ENCODE measurements at places on chromosomes 7 and 10.

DNA sequence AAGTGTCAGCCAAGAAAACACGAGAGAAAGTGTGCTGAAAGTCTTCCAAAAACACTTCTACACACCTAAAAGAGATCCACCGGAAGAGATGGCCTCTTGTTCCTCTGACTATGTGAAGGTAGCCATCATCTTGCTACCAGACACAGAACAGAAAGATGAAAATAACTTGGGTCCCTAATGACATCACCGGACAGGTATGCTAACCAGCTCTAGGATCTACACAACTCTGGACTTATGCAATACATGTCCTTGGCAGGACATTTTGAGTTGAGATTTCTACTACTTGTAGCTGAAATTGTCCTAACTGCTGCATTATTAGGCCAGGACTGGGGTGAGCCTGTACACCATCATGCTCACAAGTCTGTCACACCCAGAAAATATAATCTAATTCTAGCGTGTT is 358.7 kb downstream of the ELMO1 start:
- DNase-seq = no peak

DNA sequence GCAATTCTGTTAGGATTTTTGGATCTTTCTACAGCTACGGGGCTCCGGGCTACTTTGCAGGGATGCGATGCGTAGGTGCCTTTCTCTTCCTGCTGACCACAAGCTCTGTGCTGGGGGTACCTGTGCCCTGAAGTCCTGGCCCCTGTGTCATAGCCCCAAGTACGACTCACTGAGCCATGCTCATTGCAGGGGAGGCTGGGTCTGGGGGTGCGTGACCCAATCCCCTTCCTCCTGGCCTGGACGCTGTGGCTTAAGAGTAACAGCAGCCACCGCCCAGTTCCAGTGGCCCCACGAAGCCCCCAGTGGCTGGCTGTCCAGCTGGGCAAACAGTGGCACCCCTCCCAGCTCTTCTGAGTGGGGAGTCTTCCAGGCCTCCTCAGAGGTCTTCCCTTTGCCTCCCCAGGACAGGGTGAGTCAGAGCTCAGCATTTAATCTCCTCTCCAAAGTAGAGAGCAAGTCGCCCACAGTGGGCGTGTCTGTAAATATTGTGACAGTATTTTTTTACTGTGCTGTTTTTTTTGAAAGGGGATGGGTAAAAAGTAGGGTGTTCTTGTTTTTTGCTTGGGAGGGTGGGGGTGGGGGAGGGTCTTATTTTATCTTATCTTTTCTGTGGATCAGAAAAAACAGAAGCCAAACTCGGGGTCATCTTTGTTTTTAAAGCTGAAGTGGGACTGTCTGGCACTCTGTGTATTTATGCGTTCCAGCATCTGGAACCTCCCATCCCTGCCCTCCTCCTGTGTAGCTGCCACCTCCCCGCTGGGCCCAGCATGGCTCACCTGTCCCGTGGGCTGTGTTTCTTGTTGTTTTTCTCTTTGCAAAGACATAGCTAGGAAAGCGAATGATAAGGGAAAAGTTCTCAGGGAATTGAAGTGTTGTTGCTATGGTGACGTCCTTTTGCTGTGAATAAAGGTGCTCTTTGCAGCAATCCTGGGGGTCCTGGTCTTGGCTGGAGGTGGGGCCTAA is 8.2 kb downstream of the LFNG start:
- peak; percentile 77 for DNase-seq

DNA sequence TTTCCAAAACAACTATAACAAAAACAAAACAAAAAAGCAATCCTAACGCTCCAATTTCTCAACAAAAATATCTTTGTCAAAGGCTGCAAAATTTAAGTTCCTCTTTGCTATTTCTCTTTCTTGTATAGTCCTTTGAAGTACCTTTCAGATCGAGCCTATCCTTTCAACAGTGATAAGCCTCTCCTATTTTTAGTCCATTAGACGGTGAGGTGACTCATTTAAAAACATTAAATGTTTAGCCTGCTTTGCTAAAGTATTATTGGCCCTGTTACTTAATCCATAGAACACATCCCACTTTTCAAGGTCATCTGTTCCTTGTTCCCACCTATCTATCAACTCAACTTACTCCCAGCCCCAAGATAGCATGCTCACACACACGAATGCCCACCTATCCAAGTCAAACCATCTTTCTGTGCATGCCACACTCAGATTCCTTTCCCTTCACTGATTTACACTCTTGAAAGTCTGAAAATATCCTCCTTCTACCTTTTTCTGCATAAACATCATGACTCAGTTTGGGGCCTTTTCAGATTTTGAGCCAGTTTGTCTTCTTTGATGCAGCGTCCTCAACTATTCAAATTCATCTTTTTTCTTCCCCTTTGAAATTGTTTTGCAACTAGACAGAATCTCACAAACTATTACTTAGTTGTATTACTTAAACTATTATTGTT is 224.9 kb upstream of the TMEM229A start:
- DNase-seq = no peak

- DNase-seq = no peak
Observed at GRCh38 chr10:79312601-79313187, 34.6 kb upstream of the PPIF start.

- peak; percentile 15 for DNase-seq
Observed at GRCh38 chr7:131546583-131547141, 9.8 kb downstream of the PODXL start.

DNA sequence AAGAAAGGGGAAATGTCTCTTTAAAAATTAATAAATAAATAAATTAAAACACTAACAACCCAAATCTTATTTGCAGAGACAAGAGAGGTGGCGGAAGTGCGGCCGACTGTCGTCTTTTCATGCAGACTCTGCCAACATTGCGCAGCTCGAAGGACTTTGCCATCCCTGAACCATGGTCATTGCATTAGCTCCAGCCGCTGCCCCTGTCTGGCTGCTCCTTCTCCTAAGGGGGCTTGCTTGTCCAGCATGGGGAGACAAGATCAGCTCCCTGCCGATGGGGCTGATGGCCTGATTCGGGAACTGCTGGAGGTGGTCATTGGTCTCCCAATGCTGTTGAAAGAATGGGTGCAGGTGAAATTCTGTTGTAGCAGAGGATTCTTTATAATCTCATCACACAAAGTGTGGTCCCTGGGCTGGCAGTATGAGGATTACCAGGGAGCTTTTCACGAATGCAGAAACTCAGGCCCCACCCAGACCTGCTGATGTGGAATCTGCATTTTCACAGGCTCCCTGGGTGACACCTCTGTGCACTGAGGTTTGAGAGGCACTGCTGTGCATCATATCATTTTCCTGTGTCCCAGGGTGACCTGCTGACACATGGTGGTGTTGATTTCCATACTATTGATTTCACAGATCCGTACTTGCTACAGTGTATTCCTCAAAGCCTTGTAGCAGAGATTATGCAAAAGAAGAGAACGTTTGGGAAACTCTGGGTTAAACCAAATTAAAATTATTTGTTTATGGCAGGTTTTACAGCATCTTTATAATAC is 172.4 kb upstream of the ZMIZ1 start:
- no peak for DNase-seq

GRCh38 chr7:154841731-154842331 is 161.1 kb downstream of the PAXIP1 start:
- no peak for DNase-seq

- DNase-seq = no peak
Observed at GRCh38 chr7:135600226-135600625, 42.5 kb downstream of the NUP205 start.

- no peak for DNase-seq
Observed at GRCh38 chr7:40341836-40342235, 207.0 kb downstream of the SUGCT start.

DNA sequence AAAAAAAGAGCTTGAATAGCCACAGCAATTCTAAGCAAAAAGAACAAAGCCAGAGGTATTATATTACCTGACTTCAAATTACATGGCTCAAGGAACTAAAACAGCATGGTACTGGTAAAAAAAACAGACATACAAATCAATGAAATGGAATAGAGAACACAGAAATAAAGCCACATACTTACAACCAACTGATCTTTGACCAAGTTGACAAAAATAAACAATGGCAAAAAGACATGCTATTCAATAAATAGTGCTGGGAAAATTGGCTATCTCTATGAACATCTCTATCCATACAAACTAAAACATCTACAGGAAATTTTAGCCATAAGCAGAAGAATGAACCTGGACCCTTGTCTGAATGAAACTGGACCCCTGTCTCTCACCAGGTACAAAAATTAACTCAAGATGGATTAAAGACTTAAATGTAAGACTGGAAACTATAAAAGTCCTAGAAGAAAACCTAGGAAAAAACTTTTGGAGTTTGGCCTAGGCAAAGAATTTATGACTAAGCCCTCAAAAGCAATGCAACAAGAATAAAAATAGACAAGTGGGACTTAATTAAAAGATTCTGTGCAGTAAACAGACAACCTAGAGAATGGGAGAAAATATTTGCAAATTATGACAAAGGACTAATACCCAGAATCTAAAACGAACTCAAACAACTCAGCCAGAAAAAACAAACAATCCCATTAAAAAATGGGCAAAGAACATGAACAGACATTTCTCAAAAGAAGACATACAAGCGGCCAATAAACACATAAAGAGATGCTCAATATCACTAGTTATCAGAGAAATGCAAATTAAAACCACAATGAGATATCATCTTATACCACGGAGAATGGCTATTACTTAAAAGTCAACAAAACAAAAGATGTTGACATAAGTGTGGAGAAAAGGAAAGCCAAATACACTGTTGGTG is 72.8 kb upstream of the DDC start:
- DNase-seq = no peak

- DNase-seq = no peak
Observed at GRCh38 chr10:114930320-114930719, 7.7 kb upstream of the TRUB1 start.

DNA sequence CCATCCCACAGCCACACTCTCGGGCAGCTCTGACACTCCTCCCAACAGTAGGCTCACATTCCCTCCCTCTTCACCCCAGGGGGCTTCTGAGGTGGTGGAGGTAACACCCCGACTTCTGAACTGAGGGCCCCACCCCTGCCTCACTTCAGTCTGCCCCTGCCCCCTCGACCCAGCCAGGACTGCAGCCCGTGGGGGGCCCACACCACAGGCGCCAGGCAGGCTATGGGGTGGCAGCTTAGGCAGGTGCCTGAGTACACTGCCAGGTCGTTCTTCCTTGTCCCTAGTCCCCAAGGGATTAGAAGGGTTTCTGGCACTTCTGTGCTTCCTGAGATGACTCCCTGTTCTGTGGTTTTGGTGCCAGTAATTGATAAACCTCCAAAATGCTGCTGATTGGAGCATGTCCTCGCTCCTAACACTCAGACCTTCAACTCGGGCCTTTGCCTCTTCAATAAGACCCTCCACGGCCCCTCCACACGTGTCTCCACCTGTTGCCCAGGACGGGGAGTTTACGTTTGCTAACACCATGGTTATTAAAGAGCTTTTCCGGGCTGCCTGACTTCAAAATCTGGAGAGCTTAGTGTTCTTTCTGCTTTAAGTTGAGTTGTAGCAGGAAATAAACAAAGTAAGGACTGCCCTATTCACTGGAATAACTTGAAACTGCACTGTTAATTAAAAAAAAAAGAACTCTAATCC is 23.8 kb upstream of the LARP4B start:
- DNase-seq = no peak

GRCh38 chr7:134722786-134723322 is 56.6 kb upstream of the CALD1 start:
- no peak for DNase-seq

DNA sequence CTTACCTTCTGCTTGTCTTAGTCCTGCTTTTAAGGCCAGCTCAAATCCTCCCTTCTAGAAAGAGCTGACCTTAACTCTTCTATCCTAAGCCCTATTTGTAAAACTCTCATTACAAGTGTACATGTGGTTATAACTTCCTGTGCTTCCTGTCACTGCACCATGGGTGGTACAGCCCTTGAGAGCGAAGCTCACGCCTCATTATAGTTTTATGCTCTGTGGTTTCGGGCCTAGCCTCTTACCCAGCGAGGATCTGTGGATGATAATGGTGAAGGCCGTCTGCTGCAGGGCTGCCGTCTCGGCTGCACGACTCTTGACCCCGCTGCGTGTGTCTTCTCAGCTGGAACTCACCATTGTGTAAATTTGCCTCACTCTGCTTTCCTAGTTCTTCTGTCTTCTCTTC is 74.6 kb downstream of the CUL1 start:
- DNase-seq = peak; percentile 21

GRCh38 chr10:69644658-69645295 is 14.7 kb downstream of the FAM241B start:
- peak; percentile 17 for DNase-seq

DNA sequence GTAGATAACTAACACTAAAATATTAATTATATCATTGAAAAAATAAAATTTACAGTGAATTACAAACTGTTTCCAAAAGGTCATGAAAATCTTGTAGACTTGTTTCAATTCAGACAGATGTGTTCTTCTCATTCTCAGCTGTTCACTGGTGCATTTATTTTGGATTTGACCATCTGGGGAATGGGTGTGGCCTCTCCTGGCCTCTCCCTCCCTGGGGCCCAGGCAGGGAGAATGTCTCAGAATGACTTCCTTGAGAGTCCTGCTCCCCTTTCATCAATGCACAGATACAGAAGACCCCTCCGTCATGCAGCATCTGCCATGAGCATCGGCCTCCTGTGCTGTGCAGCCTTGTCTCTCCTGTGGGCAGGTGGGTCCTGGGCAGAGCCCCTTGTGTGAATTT is 192.8 kb upstream of the PRSS58 start:
- DNase-seq = no peak

- no peak for DNase-seq
Observed at GRCh38 chr7:7897949-7898515, 70.6 kb upstream of the GLCCI1 start.

DNA sequence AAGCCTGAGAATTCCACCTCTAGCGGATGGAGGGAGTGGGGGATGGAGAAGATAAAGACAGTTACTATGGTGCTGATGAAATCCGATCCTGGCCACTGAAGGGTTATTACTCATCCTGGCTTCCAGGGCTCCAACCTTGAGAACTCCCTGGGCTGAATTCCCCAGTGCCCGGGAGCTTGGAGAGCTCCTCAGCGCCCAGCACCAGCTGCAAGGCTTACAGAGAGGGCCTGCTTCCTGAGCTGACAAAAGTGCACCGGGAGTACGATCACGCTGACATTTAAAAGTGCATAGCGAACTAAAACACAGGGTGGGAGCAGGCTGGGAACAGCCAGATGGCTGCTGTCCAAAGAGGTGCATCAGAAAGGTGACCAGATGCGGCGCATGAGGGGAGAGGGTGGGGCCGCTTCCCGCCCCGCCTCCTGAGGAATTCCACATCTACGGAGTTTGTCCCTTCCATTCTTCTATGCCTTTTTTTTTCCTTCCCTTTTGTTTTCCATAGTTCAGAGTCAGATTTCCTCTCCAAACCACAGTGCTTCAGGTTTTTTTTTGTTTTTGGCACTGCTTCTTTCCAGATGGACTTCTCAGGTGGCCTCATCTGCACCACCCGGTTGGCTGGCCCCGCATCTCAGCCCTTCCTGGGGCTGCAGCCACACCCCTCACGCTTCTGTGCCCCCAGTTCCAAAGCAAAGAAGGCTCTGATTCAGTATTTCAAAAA is 62.4 kb upstream of the MKRN1 start:
- no peak for DNase-seq

Measured in activated CD4-positive, alpha-beta T cell treated with anti-CD3 and anti-CD28 coated beads for 4 hours (primary cell).